Inflammatory macrophage (primary cell): ENCODE measurements at places on chromosomes 2 and 18.

DNA sequence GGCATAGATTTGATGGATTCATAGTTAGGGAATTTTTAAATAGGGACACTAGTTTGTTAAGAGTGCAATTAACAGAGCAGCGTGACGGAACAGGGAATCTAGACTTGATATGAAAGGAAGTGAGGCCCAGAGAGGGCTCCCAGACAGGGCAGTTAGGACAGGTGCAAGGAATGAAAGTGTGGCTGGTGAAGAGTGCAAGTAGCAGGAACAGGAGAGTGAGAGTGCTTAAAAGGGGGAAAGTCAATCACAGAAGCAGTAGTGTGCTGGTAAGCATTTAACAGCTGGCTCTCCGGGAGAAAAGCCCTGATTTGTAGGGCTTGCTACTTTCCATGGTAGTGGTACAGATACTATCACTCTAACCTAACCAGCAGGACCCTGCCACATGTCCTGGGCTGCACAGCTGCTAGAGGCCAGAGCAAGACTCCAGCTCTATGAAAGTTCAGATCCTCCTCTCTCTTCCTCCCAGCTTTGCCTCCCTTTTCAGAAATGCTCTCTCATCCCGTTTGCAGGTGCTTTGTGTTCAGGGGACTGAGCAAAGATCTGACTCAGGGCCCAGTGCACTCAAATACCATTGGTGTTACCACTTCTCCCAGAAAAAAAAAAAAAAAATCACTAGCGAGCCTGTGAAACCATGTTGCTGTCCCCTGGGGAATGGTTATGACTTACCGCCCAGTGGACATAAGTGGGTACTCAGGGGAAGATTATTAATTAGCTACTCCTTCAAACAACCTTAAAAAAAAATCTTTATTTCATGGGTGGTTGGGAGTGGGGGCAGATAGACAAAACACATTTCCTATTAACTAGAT, 18.1 kb upstream of the GCFC2 start:
- DNase-seq: no peak

GRCh38 chr2:80438686-80439085, 134.1 kb upstream of the LRRTM1 start:
- no peak for DNase-seq

- no peak for DNase-seq
Observed at GRCh38 chr2:136858656-136859055, 93.3 kb downstream of the THSD7B start.

DNA sequence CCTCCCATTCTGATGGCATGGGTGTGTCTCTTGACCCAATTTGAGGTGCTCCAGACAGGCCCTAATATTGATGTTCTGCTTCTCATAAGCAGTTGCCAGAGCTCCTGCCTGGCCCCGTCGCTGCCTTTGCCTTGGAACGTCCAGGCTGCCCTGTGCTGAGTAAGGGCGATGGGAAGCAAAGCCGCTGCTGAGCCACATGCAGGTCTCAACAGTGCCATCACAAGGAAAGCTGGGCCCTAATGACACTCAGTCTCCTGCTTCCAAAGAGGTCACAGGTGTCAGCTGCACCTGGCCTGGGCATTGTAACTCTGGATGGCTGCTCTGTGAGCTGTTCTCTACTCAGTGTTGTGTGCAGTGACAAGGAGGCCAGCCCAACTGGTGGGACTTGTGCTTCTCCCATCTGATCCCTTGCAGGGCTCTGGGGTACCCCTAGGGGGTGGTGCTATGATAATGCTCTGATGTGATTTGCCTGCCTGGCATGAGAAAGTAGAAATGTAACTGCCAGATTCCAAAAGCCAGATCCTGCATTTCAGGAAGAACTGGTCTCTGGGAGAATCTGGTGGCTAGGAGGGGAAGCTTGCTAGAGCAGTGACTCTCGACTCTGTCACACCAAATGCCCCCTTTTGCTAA, 8.7 kb downstream of the TTC39C start:
- DNase-seq: no peak

DNA sequence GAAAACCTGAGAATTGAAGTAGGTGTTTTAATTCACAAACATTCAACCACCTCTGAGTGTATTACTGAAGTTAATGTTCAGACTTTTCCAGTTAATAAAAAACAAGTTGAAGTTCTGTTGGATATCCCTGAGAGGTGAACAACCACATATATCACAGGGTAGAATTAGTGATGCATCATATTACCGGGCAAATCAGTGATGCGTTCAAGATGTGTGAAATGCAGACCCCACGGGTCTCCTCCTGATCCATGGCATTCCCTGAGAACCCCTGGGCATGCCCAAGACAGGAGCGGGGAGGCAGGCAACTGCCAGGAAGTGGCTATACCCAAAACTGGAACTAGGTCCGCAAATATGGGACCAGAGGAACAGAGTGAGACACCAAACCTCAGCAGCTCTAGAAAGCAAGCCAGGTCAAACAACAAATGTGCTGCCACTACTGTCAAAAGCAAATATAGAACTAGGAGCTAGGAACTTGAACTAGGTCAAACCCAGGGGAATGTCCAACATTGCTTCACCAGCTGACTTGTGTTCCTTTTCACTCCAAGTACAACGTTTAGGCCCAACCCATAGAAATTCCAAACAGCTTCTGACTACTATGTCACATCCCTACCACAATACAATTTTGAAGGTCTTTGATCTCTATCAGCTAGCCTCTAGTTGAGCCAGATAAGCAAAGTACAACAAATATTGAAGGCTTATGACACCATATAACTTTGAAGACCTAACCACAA, 20.2 kb downstream of the PSTPIP2 start:
- peak; percentile 38 for DNase-seq

- DNase-seq: no peak
Observed at GRCh38 chr2:2902547-2903281, 474.9 kb downstream of the EIPR1 start.

- no peak for DNase-seq
Observed at GRCh38 chr2:36396878-36397539, 41.4 kb downstream of the CRIM1 start.

- DNase-seq: peak; percentile 30
Observed at GRCh38 chr2:177161741-177162460, 50.7 kb upstream of the HNRNPA3 start.

- peak; percentile 1 for DNase-seq
Observed at GRCh38 chr2:55620123-55620779, 2.8 kb upstream of the PPP4R3B start.

- DNase-seq: no peak
Observed at GRCh38 chr2:196640031-196640548, 575 bp downstream of the CCDC150 start.

DNA sequence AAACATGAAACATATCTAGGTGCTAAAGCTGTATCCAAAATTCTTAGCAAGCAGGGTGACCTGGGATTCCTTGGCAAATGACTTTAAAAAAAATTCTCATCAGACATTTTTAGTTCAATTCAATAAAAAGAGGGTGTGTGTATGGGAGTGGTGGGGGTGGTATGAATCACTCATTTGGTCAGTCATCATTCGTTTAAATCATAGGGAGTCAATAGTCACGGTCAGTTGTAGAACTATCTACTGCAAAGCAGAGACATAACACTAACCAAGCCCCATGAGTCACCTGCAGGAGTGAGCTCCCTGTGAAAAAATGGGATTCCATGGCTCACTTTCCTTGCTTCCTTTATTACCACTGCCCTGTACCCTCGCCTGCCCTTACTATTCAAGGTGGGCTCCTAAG, 380.6 kb upstream of the TCF4 start:
- no peak for DNase-seq

GRCh38 chr2:189402932-189403331, 38.3 kb upstream of the WDR75 start:
- no peak for DNase-seq

GRCh38 chr2:232322560-232323327, 55.8 kb upstream of the ALPP start:
- DNase-seq: no peak

DNA sequence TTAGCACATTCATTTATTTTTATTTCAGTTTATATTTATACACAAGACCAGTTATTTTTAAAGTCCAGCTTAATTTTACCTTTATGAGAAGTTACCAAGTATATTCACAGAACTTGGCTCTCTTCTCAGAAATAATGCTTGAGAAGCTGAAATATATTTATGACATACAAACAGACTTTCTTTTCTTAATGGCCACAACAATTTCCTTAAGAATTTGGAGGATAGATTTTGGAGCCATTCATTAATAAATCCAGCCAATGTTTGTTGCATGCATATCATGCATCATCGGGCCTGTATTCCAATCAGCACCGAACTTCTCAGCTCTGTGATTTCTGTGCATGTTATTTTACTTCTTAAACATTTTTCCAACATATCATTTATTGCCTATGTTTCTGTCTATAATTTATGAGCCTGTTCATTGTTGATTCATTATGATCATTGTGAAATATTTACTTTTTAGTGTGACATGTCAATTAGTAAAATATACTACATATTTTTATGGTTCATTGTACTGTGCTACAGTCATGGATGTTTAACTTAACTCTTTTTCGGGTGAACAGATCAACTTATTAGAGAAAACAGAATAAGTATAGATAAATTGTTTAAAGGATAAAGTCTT, 3.5 kb downstream of the GULP1 start:
- DNase-seq: no peak

- no peak for DNase-seq
Observed at GRCh38 chr2:231391981-231392380, 3.5 kb upstream of the B3GNT7 start.
